ENCODE measurements at places on chromosomes 12 and 14.

DNA sequence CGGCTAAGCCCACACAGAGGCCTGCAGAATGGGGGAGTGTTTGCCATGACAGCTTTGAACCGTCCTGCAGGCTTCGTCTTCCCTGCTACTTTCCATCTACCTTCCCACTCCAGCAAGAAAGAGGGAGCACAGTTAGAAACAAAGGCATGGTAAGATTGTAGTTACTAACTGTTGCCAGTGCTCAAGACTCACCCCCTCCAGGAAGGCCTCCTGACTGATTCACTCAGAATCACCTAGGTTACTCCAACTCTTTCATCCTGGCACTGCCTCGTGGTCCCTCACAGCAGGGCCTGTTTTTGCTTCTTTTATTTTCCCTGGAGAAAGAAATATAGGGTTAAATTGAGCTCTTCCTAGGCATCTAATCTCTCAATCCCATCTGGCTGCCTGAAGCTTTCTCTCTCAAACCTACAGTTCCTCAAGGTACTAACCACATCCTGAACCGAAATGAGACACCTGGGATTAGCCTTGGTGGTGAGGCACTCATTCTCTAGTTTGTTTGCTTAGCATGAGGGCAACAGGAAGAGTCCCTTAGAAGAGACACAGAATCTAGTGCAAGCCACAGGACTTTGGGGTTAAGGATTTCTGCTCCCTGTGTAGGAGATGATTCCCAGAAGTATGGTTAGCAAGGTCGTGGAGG, 7.8 kb downstream of the GALNT6 start:
- DNase-seq: no peak

DNA sequence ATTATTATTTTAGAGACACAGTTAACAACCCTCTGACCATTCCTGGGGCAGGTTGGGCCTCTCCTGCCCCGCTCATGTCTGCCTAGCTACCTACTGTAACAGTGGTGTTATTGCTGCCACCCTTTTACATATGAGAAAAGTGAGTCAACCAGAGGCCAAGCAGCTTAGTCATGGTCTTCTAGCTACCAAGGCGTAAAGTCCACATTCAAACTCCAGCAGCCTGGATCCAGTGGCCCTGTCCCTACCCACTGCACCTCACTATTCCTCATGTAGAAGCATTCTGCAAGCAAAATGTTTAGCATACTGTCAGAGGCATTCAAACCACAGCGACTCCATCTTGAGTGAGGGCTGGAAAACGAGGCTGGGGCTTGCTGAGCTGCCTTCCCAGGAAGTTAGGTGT, 95.8 kb downstream of the SLC15A4 start:
- DNase-seq: no peak

DNA sequence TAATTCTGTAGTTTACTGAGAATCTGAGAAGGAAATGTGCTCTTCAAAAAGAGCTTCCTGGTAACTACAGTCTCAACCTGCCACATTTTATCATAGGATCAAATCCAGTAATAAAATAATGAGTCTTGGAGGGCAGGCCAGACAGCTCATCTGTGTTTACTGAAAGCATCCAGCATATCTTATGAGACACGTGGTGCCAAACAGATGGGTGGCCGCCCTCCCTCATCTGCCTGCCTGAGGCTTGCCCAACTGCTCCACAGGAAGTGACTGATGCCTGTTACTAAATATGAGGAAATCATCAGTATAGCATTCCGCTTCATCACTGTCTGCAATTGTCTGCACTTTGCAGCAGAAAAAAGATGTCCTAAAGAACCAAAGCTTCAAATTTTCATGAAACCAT, 13.5 kb downstream of the DHRS7 start:
- no peak for DNase-seq

DNA sequence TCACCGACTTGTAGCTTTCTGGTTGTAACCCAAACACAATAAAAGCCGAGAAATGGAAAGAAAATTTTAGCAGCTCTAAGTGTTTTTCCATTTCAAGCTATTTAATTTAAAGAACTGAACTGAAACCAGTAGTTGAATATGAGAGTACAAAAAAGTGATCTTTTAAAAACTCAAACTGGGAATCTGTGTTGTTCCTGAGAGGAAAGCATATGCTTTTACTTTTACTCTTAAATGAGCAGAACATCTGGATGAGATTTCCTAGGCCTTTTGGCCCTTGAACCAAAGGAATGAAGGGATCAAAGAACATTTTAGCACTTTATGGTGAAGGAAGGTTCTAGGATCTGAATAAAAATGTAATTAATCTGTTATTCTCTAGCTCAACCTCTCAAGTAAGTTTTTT, 1.3 kb downstream of the KERA start:
- DNase-seq: no peak

DNA sequence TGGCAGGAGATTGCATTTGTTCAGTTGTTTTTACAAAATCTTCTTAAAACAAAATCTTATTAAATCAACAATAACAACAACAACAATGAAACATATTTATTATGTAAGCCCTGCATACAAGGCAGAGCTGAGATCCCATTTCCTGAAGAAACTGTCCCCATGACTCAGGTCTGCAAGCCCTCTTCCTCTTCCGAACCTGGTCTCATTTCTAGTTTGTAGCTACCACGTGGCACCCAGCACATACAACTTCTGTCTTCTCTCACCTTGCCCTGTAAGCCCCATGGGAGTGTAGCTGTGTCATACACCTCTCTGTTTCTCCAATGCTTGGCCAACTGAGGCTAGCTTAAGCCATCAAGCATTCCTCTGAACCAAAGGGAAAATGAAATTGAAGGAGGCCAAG, 106.4 kb downstream of the SLC8A3 start:
- DNase-seq: no peak

DNA sequence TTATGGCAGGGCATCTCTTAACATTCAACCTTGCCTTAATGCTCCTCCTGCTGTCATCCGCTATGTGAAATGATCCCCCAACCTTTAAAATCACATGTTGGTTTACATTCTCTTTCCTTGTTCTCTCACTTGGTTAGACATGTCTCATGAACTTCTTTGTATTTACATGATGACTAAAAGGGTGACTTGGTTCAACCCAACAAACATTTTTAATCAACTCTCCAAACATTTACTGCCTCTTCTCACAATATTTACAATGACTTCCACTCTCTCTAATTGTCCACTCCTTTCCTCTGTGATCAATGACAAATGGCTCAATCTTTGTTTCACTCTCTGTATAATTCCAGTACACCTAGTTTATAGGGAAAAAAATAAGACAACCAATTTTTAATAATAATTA, 506.1 kb downstream of the NELL2 start:
- DNase-seq: no peak

DNA sequence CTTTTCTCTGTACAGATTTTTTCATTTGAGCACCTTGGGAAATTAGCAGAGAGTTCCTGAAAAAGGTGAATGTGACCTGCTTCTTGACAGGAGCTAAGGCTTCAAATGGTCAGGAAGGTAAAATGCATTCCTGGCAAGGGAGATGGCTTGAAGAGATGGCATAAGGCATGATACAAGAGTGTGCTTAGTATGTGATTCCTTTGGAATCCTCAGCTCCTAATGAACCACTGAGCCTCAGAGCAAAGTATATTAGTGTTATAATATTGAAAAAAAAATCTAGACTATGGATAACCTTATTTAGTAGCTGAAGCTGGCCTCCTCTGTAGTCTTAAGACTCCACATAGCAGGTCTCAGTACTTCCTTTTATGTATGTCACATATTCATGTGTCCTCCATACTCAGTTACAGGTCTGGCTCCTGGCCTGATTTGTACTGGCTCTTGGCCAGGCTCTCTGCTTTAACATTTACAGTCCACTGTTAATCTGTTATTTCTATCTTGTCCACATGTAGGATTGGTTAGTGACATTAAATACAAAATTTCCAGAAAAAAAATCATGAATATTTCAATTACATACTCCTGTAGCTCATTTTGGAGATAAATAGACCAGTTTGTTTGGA, 17.9 kb downstream of the TOGARAM1 start:
- no peak for DNase-seq

DNA sequence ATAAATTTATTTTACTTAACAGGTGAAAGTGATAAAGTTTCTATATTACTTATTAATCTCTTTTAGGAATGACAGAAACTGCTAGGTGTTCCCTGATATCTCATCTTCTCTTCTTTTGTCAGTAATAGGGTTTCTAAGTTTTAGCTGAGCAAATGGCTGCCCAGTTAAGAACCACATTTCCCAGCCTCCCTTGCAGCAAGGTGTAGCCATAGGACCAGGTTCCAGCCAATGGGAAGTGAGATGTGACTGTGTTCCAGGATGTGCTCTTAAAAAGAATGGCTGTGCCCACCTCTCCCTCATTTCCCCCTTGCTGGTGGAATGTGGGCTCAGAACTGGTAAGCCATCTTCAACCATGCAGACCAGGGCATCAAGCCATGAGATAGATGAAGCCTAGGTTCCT, 165.6 kb downstream of the HELB start:
- DNase-seq: no peak

- DNase-seq: no peak
Measured at GRCh38 chr14:92121207-92121669, 268 bp downstream of the NDUFB1 start.

DNA sequence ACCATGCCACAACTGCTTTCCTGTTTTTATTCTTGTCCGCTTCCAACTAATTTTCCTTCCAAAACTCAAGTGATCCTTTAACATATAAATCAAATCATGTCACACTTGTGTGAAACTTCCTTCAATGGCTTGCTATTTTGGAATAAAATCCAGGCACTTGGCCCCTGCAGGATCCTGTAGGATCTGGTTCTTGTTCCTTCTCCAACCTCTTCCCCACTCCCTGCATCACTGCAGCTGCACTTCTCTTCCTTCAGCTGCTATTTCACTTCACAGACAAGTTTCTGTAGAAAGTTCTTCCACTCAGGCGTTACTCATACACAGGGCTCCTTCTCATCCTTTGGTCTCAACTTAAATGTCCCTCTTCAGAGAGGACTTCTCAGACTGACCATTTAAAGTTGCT, 239.7 kb upstream of the BTG1 start:
- DNase-seq: no peak

DNA sequence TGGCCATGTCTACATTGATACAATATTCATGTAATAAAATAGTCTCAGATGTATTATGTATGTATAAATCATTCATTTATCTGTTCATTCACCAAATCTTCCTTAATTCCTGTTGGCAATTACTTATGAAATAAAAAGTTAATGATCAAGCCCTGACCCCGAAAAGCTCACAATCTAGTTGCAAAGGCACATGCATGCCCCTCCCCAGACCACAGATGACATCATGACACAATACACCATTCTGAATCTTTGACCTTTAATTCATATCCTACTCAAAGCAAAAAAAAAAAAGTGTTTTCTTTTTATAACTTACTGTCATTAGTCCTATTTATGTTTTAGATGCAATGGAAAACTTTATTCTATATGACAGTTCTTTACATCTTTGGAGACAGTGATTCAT, 346.9 kb downstream of the PRKD1 start:
- DNase-seq: no peak

GRCh38 chr14:68951035-68951797, 27.9 kb downstream of the ACTN1 start:
- DNase-seq: no peak

GRCh38 chr14:101301011-101301410, 260.3 kb upstream of the DIO3 start:
- no peak for DNase-seq

- DNase-seq: no peak
Measured at GRCh38 chr14:93962701-93963601, 13.4 kb downstream of the ASB2 start.

DNA sequence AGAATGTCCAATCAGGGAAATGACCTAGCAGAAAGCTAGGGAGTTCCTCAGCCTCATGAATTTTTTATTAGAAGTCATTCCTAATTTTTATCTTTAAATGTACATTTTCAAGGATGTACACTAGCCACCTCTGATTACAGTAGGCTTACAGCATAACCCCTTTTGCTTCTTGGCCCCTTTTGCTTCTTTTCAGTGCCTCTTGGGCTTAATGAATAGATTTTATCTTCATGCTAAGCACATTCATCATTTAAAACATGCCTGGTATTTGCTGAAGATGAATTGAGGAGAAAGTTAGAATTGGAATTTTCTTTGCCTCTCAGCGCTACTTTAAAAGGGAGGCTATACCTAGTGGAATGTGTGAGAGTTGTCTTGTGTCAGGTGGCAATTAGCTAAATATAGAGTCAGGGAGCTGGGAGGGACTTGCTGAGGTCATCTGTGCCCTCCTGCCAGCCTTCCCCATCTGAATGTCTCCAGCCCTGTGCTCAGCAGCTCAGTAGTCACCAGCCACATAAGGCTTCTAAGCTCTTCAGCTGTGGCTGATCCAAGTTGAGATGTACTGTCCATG, 132.1 kb downstream of the SAMD4A start:
- DNase-seq: no peak

GRCh38 chr12:74043343-74043742, 494.3 kb upstream of the ATXN7L3B start:
- DNase-seq: peak; percentile 53

- no peak for DNase-seq
Measured at GRCh38 chr12:4580281-4580688, 18.3 kb downstream of the DYRK4 start.

- no peak for DNase-seq
Measured at GRCh38 chr12:131217024-131217586, 263.4 kb downstream of the ADGRD1 start.

DNA sequence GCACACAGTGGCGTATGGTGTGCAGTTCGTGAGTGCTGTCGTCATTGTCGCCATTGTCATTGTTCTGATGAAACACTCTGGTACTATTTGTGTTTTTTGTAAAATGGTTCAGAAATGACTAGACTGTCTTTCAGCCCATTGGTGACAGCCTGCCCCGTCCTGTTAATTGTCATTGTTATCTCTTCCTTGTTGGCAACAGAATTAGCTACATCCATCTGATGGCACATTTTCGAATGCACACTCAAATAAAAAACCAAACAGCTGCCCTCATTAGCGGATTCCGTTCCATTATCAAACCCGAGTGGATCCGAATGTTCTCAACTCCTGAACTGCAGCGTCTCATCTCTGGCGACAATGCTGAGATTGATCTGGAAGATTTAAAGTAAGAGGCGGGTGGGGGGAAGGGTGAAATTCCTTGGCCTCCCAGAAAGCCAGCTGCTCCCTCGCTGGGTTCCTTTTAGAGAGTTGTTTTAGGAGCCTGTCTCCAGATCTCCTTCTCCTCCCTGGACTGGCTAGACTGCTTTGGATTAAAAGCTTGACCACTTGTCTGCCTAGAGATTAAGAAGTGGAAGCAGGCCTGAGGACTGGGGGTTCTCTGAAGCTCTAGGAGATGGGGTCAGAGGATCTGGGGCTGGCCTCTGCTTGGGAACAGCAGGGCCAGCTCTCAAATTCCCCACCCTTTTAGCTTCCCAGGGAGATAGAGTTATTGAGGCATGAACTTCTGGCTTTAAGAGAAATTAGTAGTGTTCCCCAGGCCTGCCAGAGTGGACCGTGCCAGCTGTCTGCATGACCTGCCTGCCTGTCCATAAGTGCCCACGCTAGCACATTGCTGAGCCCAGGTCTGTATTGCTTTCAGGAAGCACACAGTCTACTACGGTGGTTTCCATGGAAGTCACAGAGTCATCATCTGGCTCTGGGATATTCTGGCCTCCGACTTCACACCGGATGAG, 43.3 kb downstream of the MMAB start:
- DNase-seq: no peak

- no peak for DNase-seq
Measured at GRCh38 chr12:103301642-103302591, 193.9 kb downstream of the C12orf42 start.

- DNase-seq: no peak
Measured at GRCh38 chr12:1099158-1099557, 108.1 kb downstream of the ERC1 start.

Data from urinary bladder (tissue), 4 donors.